ENCODE measurements at places on chromosomes 2 and 18.

- no peak for DNase-seq
These were observed 791.4 kb upstream of the FANCL start for GRCh38 chr2:59032499-59032898.

- peak; percentile 29 for DNase-seq
These were observed 158.1 kb downstream of the DOCK10 start for GRCh38 chr2:224884188-224884587.

DNA sequence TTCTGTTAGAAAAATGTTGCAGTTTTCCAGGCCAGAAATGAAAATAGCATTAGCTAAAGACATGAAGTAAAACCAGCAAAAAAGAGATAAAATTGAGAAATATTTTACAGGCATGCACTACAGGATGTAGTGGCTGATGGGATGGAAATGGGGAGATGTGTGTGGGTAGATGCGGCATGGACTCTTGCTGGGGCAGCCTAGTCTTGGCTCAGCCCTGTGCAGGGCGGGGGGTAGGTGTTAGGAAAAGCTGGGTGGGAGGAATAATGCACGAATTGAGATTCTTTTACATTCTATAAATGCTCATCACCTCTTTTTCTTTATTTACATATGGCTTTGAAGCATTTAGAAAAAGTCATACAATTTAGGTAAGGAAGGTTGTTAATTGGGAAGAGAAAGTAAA, 334.2 kb downstream of the NUP35 start:
- DNase-seq, result no peak

DNA sequence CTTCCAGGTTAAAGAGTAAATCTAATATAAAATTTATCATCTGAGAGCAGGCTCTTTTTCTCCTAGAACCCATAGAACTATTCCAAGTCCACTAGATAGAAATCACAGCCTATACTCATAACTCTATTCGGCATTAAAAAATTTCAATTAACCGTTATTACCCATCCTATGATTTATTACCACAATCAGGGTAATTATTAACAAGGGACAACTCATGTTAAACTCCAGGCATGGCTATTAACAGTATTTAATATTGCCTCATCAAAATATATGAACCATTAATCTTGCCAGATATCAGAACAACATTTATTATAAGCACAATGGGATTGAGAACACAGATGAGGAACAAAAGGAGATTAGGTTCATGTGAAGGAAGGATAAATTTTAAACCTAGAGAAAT, 136.8 kb upstream of the RIOK3 start:
- DNase-seq, result no peak

DNA sequence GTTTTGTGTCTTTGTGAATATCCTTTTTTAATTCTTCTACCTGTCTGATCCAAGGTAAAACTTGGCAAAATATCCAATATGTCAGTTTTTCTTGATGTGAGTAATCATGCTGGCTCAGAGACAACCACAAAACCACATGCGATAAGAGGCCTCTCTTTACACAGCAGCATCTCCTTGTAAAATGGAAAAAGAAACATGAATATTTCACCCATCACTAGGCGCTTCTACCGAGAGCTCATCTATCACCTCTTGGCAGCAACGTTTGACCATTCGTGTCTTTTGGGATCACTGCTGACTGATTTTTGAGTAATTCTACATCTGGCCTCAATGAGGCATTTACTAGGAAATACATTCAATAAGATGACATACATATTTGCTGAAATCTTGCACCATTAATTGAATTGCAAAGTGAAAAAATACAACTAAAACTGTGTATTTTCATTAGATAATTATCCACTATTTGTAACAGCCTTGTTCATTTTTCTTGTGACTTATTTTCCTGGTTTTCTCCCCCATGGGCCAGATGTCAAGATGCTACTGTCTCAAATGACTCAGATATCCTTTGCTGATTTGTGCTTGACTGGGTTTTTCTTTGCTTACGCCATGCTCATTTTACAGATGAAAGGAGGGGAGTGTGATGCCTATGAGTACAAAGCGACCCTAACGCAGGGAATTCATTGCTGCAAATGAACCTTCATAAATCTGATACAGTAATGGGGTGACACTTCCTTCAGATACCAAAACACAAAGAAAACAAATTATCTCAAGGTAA, 467.5 kb downstream of the FBXO15 start:
- DNase-seq, result no peak

GRCh38 chr2:231235217-231235616, 36.8 kb downstream of the ARMC9 start:
- DNase-seq, result no peak

DNA sequence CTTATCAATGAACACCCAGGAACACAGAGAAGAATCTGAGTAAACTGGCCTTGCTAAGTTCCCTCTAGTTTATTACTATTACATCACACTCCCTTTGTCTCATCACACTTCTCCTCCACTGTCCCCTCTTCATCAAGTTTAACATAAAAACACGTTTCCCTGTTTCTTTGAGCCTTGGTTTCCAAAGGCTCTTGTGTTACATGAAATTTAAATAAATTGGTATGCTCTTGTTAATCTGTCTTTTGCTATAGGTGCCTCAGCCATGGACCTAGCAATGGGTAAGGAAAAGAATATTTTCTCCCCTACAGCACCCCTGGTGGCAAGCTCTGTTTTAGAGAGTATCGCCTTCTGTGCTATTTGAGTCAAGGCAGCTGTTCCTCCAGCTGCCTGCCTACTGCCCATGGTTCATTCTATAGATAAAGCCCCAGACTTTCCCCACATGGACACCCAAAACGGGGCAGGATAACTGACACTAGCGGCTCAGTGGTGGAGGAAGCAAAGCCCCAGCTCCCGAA, 31.8 kb downstream of the TGIF1 start:
- peak; percentile 47 for DNase-seq

DNA sequence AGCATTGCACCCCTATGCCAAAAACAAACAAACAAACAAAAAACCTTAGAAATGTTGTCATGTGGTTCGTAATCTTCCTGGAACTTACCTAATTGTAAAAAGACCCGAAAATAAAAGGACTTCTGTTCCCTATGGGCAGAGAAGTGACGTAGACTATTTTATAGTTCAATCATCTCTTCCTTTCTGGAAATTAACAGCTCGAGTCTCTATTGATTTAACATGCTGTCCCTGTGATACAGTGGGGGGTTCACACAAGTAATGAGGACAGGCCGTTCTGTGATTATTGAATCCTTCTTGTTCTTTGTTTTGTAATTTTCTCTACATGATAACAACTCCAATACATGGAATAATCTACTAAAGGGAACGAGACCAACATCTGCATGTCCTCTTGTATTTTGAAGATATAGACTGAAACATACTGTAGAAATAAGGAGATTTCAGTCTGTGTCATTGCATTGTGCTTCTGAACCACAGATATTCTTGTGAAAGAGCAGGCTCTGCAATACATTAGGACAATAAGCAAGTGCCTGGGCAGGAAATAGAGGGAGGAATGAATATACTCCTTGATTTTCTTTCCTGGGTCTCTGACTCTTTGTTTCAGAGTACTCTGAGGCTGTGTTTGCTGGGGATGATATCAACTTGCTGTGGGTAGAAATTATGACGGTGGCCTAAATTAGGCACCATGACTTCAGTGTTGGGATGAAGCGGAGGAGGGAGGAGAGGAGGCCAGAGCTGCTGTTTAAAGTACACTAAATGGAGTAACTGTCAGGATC, 65.7 kb upstream of the PPM1B start:
- no peak for DNase-seq

DNA sequence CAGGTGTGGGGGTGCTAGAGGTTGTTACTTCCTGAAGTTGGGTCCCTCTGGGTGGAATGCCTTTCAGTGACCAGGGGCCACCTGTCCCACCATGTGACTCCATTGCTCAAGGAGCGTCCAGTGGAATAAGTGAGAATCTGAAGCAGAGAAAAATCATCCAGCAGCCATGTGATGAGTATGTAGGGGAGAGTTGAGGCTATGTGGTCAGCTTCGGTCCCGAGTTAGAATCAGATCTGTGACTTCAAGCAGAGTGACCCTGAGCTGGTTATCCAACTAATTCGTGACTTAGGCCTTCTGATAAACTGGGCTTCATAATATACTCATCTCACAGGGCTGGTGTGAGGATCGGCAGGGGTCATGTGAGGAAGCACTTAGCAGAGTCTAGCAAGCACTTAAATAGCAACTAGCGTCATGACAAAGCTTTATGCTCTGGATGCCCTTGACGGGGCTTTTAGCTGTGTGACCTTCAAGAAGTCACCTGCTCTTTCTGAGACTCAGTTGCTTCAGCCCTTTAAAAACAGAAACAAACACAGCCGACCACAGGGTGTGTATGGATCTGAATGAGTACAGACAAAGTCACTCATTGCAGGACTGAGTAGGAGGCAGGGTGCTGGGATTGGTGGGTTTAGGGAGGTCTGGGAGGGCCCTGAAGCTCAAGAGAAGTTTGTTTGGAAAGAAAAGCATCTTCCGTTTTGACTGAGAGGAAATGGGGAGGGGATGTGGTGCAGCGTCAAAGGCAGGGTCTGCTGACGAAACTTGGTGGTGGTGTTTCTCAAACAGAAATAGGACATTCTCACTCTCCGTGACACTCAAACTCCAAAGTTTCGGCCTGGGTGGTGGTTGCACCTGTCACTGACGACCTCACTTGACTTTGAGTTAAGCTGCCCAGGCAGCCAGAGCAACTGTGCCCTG, 264.0 kb upstream of the CXCR4 start:
- no peak for DNase-seq

DNA sequence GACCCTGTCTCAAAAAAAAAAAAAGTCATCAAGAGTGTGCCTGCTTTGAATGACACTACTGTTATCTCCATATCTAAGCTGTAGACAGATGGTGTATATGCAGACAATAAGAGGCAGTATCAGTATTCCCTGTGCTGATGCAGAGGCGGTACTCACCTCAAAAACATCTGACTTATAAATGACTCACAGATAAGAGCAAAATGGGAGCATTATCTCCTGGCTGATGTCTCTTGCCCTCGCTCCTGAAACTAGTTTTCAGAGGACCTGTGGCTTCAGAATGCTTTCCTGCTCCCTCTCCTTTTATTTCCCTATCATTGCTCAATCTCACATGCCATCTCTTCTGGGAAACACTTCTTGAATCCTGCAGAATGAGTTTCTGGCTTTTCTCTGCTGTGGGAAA, 289.6 kb downstream of the PTPRM start:
- DNase-seq, result no peak

- DNase-seq, result no peak
These were observed 269.6 kb downstream of the ARHGAP15 start for GRCh38 chr2:143398781-143399180.

- peak; percentile 91 for DNase-seq
These were observed 935 bp upstream of the RAMP1 start for GRCh38 chr2:237858294-237859081.

GRCh38 chr18:43022874-43023273, 92.6 kb downstream of the RIT2 start:
- no peak for DNase-seq

- DNase-seq, result no peak
These were observed 4.9 kb downstream of the KDM3A start for GRCh38 chr2:86446060-86446459.

DNA sequence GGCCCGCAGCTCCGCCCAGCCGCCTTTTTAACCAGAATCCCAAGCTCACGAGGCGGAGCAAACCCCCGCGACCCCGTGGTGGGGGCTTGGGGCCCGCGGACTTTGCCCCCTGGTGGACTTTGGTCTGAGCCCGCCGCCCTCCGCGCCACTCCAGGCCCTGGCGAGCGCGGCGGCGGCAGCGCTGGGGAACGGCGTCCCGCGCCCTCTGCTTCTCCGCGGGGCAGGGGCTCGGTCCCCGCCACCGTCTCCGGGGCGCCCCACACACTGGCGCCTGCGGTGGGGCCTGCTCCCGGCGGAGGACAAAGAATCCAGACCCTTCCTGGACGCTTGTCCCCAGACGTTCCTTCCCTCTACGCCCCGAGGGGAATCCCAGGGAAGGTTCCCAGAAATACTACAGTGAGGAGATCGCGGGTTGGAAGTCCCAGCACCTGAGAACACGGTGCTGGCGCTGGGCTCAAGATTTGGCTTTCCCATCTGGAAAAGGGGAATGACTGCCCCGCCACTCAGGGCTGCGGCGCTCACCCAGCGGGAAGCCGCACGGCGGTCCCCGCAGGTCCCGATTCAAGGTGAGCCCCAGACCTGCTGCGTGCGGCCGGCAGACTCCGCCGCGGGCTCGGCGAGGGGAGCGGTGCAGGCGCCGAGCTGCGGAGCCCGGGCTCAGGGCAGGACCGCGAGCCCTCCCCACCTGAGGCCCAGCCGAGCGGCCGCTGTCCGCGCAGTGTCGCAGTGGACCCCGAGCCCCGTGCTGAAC, at the start of gene HAAO:
HAAO (minus strand) TSS at position 1 of the 751 bp plus-strand sequence. CDS start 47 bp downstream, outside the sequence.
- peak; percentile 39 for DNase-seq

DNA sequence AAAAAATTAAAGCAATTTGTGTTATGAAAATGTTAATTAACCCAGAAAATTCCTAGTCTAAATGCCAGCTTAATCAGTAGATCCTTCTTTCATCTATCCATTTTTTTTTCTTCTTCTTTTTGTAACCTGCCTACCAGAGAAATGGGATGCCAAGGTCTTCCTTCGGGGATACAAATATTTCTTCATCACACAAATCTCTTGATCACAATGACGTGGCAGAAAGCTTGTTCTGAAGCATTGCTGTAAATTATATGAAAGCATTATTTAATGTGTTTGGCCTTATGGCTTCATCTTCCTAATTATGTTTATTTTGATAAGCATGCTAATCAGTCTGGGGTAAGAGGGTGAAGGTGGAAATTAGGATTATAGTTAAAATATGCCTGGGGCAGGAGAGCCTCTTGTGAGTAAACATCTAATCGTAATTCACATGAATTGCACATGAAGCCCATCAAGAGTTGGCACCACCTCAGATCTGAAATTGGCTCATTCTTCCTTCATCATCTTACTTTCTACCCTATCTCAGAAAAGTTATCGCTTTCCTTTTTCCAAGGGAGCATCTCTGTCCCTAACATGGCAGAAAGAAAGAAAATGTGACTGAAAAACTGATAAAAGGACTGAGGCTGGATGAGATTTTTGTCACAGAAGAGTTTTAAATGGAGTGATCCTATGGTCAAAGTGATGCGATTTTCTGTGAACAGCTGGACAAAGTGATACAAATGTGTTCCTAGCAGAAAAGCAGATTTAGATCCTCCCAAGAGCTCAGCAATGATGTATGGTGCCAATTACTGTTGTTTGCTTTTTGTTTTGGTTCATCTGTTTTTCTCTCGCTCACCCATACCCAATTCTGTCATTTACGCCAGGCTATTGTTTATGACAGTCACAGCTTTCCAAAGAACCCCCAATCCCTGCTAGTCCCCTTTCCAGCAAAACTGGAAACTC, 76.9 kb upstream of the PMAIP1 start:
- DNase-seq, result no peak

GRCh38 chr2:197708331-197708730, 3.2 kb downstream of the MARS2 start:
- DNase-seq, result peak; percentile 36

DNA sequence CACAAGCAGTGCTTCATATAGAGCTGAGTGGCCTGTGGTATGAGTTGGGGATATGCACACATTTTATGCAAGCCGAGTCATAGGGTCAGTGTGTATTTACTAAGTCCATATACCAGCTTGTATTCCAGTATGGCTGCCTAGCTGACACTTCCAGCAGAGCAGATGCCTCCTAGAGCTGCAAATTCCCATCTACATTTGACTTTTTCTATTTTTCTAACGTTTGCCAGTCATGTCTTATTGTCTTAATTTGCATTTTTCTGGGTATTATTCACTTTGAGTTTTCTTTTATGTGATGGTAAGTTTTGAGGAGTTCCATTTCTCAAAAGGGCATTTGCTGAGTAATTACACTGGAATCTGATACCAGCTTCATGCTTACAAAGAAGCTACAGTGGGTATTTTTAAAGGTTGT, 334.5 kb upstream of the CDH2 start:
- no peak for DNase-seq

Measured in AG08395 (cell line).